ENCODE measurements at places on chromosomes 16 and 17. TPM values are rescaled to one million over a fixed set of nuclear protein-coding genes. Genes with fewer than 3 reads are reported as not detected.

DNA sequence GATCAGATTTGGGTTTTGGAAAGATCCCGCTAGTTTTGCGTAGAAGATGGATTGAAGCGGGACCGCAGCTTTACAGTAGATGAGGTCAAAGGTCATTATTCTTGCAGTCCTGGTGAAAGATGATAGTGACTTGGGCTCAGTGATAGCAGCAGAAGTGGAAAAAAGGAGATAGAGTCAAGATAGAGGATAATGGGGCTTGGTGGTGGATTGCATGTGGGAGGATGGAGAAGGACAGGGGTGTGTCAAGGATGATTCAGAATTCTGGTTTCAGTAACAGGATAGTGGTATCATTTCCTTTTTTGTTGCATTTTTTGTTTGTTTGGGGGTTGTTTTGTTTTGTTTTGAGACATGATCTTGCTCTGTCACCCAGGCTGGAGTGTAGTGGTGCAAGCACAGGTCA is 28.7 kb downstream of the CHD9NB start:
- DNase-seq = no peak

CSNK1D gene
- 152 TPM for total RNA-seq

- peak; percentile 77 for DNase-seq
These were observed 356 bp downstream of the TUBD1 start for GRCh38 chr17:59892251-59892923.

DNA sequence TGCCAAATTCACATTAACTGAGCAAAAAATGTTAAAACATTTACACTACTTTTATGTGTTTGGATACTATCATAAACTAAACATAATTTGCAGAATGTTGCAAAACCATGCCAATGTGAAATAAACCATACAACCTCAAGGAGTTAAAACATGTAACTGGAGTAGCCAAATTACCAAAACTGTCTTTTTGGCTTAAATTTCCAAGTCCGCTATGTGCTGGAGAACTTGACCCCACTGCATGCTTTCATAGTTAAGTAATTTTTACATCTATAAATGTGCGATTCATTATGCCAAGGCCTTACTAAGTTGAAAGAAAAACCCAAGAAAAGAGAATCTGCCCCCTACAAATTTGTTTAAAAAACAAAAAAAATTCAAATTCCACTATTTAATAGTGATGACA is 28.2 kb downstream of the BRD7 start:
- DNase-seq = no peak

C16orf96 gene
- total RNA-seq = 0.22 TPM

- DNase-seq = no peak
These were observed 2.7 kb downstream of the TOM1L1 start for GRCh38 chr17:54903375-54903774.

PNMT gene
- total RNA-seq = 1.3 TPM

DNA sequence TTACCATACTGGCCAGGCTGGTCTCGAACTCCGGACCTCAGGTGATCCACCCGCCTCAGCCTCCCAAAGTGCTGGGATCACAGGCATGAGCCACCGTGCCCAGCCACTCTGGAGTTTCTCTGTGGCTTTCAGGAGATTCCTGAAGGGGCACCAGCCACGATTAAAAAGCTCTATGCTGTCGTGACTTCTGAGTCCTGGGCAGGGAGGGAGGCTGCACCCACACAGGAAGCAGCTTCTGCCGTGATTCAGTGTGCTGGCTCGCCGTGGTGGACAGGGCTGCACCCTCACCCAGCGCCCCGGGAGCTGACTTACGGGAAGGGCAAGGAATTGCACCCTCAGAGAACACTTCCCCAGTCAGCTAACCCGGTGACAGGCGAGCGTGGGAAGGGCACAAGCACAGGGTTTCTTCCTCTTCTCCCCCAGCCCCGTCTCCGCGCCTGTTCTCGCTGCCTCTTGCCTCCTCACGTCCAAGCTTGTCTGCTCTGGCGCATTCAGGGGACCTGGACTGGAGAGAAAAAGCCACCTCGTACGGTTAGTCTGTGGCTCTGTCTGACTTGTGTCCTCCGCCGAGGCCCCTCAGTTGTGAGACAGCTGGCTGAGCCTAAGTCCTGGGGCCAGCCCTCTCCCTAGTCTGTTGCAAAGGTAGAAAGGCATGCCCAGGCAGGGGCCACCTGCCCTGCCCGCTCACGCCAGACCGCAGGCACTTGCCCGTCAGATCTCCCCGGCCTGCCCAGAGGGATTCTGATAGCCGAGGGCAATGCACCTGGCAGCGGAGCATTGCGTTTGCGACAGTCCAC is 145.0 kb downstream of the SEC14L1 start:
- peak; percentile 77 for DNase-seq

CLEC18B gene
- 5.8 TPM for total RNA-seq

DNA sequence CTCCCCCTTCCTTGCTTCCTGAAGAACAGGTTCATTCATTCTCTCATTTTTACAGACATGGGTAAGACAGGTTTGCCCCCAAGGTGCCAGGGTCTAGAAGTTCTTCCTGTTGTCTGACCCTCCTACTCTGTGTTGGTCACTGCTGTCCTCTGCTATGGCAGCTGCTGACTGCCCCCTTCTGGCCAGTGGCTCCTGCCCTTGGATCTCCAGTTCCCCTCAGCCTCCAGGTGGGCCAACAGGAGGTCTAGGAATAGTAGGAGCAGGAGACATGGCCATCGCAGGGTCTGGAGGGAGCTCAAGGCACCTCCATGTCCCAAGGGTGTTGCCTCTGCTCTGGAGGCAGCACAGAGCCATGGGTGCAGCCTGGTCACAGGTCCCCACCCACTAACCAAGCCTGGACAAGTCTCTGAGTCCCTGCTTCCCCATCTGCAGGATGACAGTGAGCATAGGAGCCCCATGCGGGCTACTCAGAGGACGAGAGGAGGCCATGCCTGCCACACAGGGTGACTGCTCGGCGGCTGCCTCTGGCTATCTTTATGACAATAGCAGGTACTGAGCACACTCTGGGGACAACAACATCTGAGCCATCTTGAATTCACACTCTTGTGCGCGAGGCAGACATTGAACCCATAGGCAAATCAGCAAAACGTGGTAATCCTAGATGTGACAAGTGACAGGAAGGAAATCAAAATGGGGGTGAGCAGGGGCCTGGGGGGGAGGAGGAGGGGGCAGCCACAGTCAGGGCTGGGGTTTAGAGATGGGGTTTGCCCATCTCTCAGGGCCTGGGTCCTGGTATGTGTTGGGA is 27.0 kb upstream of the NXPH3 start:
- no peak for DNase-seq

DNA sequence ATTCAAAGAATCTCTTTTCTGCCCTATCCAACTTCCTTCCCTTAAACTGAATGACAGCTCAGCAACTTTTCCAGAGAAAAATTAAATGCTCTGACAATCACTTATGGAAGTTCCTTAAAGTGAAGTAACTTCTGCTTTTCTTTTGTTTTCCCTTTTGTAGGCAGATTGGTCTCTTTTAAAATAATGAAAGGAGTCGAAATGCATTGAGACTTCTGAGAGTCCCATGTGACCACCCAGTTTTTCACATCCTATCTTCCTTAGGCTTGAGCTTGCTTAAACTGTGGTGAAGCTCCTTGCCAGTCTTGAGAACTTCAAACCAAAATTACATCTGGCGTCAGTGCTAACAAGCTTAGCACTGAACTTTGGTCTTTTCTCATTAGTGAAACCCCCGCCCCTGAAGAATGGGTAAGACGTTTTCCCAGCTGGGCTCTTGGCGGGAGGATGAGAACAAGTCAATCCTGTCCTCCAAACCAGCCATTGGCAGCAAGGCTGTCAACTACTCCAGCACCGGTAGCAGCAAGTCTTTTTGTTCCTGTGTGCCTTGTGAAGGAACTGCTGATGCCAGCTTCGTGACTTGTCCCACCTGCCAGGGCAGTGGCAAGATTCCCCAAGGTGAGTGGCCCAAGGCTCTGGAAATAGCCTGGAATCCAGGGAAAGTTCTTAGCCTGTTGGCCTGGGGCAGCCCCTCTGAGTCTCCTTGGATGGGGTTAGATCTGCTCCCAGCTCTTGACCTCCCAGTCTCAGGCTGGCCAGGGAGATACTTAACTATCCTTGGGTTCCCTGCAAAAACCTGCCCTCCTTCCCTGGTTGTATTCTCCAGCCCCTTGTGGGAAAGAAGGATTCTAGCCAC is 1.2 kb downstream of the TMEM106A start:
- no peak for DNase-seq

DNA sequence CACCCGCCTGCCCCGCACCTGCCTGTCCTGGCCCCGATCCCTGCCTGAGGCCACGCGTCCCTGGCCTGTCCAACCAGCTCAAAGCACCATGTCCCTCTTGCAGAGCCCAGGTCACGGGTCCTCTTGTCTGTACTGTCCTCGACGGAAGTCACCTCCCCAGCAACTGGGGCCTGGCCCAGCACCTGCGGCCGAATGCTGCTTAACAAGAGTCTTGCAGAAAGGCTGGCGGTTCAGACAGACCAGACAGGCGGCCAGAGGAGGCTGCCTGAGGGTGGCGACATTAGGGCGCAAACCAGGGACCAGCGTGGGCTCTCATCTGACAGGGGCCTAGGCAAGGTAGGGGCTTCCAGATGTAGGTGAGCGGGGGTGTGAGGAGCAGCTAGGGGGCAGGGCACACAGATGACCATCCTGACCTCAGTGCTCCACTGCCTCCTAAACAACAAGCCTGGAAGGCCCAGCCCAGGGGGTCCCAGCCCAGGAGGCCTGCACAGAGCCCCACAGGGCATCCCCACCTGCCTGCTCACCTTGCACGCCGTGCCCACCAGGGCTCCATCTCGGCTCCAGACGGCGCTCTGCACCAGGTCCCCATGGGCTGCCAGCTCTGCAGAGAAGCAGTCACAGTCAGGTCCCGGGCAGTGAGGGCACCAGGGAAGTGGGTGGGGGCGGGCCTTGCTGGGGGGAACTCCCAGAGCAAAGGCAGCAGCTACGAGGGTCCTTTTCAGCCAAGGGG is 11.3 kb downstream of the CORO7 start:
- no peak for DNase-seq

AXIN1 gene
- 20.1 TPM for total RNA-seq

GRCh38 chr17:58176200-58176599 is 9.4 kb downstream of the OR4D2 start:
- DNase-seq = no peak

DNA sequence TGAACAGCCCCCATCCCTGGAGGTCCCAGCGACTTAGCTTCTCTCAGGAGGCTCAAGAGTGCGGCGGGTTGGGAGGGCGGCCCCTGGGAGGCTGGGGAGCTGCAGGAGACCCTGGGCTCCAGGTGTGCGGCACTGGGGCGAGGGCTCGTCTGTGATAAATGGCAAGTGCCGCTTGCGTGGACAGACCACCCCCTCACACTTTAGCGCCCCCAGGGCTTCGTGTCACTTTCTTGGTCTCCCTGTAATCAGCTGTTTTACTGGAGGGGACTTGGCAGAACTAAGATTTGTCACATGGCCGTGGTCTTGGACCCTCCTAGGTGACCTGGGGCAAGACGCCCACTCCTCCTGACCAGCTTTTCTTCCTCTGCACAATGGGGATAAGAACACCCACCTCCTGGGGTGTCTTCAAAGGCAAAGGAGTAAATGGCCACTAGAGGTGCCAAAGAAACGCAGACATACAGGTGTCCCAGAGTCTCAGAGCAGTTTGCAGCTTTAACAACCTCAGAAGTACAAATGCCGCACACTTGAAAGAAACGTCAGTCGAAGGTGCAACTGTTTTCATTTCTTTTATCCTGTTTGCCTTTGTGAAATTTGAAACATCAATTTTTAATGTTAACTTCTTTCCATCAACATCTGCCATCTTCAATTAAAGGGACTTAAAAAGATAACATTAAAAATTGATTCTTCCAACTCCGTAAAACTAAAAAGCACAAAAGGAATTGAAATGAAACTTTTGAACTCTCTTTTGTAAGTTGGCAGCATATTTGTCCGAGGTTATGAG is 946 bp downstream of the OSGIN1 start:
- DNase-seq = no peak

GRCh38 chr17:10748531-10749181 is 18.8 kb upstream of the TMEM220 start:
- DNase-seq = no peak

Data from sciatic nerve (tissue), 2 donors.